LHCN-M2 (cell line): ENCODE measurements at places on chromosomes 7 and 10. TPM values are rescaled to one million over a fixed set of nuclear protein-coding genes. Genes with fewer than 3 reads are reported as not detected.

LLCFC1 gene
- not detected in 2 replicates for total RNA-seq

GTF2IRD1 gene
- 18.1 and 19.7 TPM in 2 replicates for total RNA-seq

- DNase-seq = no peak
Measured at GRCh38 chr10:82883603-82884002, 1008.6 kb downstream of the NRG3 start.

DNA sequence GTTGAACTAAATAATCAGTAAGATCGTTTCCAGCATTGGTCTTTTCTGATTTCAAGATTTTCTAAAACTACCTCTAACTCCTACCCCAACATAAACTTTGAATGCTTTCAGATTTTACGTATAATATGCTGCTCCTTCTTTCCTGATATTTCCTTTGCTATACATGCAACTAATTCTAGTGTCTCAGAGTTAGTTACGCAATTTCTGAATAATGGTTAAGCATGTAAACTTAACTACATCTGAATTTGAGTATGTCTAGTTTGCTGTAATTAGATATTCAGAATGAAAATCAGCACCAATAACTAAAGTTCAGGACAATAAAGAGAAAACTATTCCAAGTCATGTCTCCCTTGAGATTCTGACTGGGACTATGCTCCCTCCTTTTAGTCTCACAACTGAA lies 71.0 kb downstream of the SEMA3C start:
- DNase-seq = no peak

GRCh38 chr10:83592337-83592935 lies 546.9 kb upstream of the GHITM start:
- DNase-seq = no peak
